ENCODE measurements at places on chromosomes 6 and 20.
A peak's percentile ranks its signal among the peaks of the same experiment; 100 is the strongest.

GRCh38 chr6:46648869-46649492, 3.6 kb downstream of the CYP39A1 start:
- no peak for DNase-seq

DNA sequence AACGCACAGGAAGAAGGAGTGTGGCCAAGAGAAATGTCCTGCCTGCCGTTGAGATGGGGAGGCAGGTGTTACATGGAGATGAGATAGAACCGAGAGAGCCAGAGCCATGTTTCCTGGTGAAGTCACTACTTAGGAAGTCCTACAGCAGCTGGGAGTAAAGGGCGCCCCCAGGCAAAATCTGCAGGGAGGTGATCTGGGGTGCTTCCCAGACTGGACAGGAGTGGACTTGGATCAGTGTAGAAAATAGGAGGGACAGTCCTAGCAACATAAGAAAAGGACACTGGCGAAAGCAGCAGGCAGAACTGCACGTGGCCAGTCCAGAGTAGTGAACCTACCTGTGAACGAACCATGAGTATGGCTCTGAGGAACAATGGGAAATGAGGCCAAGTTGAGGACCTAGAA, 85.3 kb downstream of the CD164 start:
- DNase-seq: no peak

- no peak for DNase-seq
These were observed 90.9 kb downstream of the CAP2 start for GRCh38 chr6:17484201-17484849.

DNA sequence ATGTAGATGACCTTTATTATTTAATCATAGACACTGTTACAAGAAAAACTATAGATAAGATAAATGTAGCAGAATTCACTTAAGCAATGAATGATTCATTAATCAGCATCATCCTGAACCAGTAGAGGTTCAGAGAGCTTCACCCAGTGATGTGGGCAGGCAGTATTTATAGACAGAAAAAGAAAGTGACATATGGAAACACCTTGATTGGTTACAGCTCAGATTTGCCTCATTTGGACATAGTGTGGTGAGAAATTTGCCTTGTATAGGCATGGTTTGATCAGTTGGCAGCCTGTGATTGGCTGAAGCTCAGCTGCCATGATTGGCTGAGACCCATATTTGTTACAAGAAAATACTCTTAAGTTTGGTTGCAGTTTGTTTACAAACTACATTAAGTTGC, 4.6 kb downstream of the C6orf58 start:
- DNase-seq: no peak

DNA sequence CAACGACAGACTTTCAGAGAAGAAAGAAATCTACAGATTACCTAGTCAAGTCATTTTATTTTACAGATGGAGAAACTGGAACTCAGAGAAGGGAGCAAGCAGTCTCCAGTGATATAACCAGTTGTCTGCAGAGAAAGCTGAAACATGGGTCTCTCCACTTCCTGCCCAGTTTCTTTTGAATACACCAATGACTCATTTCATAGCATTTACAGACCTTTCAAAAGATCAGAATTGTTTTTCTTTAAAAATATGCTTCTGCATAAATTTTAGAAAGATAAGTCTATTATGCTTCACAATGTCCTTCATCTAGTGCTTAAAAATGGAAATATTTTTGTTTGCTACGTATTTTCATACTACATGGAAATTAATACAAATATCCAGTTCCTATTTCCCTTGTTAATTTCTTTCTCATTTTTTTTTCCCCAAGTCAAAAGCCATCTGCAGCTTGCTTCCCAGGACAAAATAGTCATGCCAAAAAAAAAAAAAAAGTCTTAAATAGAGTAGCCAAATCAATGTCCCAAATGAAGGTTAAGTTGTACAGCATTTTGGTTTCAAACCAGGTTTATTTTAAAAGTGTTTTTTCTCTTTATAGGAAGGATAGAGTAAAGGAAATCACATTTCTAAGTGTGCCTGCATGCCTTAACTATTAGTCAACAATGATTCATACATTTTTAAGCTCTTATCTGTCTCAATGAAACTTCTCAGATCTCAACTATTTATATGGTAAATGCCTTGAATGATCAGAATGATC, 36.9 kb downstream of the ARHGAP18 start:
- no peak for DNase-seq

GRCh38 chr20:50969435-50969834, 10.8 kb downstream of the MOCS3 start:
- no peak for DNase-seq

GRCh38 chr6:11404081-11404480, 133.5 kb upstream of the TMEM170B start:
- DNase-seq: no peak

DNA sequence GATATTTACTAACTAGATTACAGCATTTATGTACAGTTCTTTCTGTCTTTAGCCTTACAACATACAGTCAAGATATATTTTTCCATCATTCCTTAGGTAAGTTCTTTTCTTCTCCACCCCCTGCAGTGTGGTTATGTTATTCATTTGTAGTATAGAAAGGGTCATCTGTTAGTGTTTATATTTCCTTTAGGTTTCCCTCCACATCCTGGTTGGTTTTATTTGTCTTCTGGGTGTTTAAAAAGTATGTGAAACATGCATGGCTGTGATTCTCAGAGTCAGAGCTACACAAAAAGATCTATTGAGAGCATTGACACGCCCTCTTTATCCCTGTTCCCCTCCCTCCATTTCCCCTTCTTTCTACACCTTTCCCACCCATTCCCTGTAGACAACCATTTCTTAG, 20.1 kb downstream of the DHX35 start:
- no peak for DNase-seq

- no peak for DNase-seq
These were observed at the start of gene TREML2 for GRCh38 chr6:41200901-41201763. TREML2 (minus strand) TSS chr6:41201149; CDS start chr6:41201008, 141 bp downstream.

GRCh38 chr6:36962874-36963273, 8.3 kb downstream of the PI16 start:
- DNase-seq: peak; percentile 53

DNA sequence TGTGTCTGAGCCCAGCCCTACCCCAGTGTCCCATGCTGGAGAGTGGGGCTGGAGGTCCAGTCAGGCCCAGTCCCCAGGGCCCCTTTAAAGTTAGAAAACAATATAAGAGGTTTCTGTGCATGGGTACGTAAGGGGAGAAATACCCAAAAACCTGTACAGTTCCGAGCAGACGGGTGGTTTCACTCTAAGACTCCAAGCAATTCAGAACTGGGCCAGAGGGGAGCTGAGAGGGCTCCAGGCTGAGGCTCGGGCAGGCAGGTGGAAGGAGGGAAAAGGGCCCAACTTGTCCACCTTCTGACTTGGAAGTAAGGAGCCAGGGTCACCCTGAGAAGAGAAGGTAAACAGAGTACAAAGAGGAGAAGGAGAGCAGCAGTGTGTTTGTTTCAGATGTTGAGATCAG, 296.0 kb downstream of the CDH4 start:
- no peak for DNase-seq

GRCh38 chr20:46130534-46130933, 12.4 kb downstream of the CD40 start:
- no peak for DNase-seq

DNA sequence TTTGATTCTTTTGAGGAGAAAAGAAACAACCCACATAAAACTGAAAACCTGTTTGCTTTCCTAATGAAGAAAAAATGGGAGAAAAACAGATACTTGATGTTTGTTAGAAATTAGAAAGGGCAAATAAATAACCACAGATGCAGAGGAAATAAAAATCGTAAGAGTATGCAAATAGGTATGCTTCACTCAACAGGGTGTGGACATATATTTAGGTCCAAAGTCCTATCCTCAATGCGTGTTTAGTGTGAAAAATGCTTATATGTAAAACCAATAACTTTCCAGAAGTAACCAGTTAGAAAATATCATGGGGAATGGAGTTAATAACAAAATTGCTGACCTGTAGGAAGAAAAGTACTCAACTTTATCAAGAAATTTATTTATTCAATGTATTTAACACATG, 135.7 kb downstream of the TOX2 start:
- DNase-seq: no peak

DNA sequence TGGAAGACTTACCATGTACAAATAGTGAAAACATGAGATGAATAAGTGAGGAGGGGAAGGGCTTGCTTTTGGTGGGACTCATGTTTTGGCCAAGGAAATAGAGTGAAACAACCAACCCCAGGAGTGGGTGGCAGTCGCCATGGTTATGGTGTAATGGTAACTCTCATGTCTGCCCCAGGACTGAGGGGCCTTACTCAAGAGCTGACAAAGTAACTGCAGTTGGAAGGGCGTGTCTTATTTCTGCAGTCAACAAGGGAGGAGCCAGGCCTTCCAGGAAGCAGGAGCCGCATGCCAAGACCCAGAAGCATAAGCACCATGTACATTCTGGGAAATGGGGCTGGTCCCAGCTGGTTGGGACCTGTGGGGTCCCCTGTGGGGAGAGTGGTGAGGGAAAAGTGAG, 108.5 kb downstream of the UNC5CL start:
- no peak for DNase-seq

GRCh38 chr6:3322366-3322890, 63.7 kb downstream of the PSMG4 start:
- no peak for DNase-seq

DNA sequence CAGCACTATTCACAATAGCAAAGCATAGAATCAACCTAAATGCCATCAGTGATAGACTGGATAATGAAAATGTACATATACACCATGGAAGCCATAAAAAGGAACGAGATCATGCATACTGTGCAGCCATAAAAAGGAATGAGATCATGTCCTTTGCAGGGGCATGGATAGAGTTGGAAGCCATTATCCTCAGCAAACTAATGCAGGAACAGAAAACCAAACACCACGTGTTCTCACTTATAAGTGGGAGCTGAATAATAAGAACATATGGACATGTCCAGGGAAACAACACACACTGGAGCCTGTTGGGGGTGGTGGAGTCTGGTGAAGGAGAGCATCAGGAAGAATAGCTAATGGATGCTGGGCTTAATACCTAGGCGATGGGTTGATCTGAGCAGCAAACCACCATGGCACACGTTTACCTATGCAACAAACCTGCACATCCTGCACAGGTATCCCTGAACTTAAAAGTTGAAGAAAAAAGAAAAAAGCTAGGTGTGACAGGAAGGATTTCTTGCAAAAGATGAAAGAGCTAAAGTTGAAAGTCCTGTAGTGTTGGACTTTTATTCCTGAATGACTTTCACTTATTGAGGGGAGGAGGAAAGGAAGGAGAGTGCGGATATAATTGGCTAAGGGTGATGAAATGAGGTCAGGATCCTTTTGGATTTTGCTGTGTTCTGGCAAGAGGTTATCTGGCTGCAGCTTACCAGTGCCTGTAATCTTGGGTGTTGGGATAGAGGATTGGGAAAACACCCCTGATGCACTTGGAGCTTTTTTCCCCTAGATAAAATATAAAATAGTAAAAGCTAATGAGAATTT, 8.5 kb downstream of the TRMT11 start:
- DNase-seq: no peak

GRCh38 chr6:158399040-158399700, 86.9 kb downstream of the TULP4 start:
- DNase-seq: no peak

DNA sequence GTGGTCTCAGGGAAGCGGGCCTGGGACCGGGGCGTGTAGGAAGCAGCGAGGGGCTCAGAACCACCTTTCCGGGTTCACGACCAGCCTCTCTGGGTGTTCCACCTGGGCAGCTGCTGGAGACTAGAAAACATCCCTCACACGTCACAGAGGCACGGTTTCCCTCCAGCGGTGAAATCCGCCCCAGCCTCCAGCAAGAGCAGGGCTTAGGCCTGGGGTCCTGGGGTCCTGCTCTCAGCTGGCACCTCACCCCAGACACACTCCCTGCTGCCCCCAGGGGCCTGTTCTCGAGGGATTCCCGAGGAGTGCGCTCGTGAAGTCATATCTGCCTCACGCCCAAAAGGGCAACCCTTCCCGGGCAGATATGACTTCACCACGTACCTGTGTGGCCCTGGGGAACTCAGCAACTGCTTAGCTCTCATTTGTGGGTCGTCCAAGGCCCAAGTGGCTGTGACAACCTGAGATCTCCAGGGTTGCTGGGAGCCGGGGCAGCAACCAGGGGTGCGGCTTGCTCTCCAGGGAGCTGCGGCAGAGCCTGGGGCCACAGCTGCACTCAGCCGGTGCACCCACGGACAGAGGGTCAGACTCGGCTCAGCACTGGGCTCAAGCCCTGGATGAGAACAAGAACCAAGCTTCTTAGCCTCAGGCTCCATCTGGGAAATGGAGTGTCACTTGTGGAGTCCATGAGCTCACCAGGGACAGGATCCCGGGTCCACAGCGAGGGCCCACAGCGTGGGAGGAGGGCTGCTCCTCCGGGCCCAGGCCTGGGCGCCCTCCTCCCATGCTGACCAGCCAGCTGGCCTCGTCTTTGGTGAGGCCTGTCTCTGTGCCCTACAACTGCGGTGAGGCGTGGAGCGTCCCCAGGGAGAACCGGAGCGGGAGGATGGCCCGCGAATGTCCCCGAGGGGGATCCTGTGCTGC, 661 bp downstream of the FNDC11 start:
- no peak for DNase-seq

DNA sequence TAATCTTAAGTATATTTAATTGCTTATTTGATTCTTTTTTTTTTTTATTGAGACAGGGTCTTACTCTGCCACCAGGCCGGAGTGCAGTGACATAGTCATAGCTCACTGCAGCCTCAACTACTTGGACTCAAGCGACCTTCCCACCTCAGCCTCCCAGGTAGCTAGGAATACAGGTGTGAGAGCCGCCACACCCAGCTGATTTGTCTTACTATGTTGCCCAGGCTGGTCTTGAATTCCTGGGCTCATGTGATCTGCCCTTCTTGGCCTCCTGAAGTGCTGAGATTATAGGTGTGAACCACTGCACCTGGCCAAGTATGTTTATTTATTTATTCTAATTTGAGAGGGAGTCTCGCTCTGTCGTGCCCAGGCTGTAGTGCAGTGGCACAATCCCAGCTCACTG, 38.2 kb downstream of the PTPN1 start:
- DNase-seq: no peak

DNA sequence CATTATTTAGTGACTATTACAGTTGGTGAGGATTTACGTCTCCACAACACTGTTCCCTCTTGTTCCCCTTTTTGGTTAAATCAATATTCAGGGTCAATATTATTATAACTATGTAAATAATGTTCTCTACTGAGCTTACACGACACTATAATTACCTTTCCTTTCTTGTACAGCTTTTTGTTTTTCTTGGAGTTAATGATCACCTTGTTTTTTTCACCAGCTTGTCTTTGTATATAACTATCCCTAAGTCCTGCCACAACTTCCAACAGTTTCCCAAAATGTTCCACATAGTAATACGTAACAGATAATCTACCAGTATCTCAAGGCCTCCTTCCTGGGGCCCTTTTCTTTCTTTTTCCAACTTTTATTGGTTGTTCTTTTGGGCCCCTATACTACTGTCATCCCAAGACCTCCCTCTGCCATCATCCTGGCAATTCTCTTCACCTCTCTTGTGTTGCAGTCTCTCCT, 142.0 kb upstream of the SOX4 start:
- DNase-seq: no peak

GRCh38 chr6:137240168-137240567, 21.0 kb upstream of the IFNGR1 start:
- DNase-seq: no peak

GRCh38 chr6:151916075-151916474, 108.6 kb downstream of the ESR1 start:
- no peak for DNase-seq
